C1 segment of cervical spinal cord (tissue), 14 donors: ENCODE measurements at places on chromosomes 2 and 18.

GRCh38 chr2:186855216-186855615 lies 6.2 kb upstream of the ZSWIM2 start:
- DNase-seq = no peak

DNA sequence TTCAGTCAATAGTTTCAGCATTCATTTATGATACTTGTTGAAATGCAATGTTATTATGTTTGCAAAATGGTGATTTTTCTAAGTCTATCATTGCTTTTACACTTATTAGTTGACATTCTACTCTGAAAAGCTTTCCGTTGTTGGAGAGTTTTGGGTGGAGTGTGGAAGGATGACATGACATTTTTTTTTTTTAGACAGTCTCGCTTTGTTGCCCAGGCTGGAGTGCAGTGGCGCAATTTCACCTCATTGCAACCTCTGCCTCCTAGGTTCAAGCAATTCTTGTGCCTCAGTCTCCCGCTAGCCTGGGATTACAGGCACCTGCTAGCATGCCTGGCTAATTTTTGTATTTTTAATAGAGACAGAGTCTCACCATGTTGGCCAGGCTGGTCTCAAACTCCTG lies 29.8 kb downstream of the PIKFYVE start:
- no peak for DNase-seq

- no peak for DNase-seq
Measured at GRCh38 chr2:24509425-24509824, 18.4 kb downstream of the NCOA1 start.

GRCh38 chr2:135052997-135053474 lies 944 bp downstream of the RAB3GAP1 start:
- DNase-seq = no peak

GRCh38 chr2:240933048-240933965 lies 27.2 kb downstream of the CROCC2 start:
- no peak for DNase-seq

GRCh38 chr18:76410660-76411417 lies 84.2 kb downstream of the ZNF516 start:
- no peak for DNase-seq

DNA sequence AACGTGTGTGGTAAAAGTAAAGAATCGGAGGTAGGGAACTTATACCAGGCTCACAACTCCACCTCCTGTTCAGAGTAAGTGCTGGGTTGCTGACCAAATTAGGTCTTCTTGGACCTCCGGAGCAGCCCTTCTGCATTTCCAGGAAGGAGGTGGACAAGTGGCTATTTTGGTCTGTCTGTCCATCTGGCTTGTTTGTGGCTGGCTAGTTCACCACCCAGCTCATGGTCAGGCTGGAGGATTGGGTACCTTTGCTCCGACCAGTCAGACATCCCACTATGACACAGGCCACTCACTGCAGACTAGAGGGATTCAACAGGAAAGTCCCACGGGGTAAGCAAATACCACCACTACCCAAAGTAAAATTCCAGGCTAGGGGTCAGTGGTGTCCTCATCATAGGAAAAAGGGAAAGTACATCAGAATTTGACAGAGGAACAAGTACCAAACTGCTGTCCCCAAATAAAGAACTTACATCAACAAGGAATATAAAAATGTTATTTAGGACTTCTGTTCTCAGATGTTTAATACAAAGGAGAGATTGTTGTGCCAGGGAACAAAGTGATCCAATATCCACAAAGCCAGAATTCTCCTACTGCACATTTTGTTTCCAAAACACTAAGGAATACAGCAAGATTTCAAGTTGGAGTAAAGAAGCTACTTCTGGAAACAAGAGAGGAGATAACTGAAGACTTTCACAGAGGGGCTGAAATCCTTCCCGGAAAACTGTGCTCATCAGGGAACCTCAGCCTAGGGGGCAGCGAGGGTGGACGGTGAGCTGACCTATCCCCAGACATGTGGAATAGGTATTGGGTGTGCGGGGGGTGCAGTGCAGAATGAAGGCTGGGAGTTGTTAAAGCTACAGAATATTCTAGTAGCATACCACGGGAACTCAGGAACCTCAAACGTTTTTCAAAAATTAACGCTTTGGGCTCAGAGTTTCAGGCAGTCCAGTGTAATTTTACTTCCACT lies 56.9 kb downstream of the BCL2 start:
- DNase-seq = peak; percentile 68

GRCh38 chr2:100222844-100223243 lies 80.5 kb upstream of the AFF3 start:
- DNase-seq = no peak

DNA sequence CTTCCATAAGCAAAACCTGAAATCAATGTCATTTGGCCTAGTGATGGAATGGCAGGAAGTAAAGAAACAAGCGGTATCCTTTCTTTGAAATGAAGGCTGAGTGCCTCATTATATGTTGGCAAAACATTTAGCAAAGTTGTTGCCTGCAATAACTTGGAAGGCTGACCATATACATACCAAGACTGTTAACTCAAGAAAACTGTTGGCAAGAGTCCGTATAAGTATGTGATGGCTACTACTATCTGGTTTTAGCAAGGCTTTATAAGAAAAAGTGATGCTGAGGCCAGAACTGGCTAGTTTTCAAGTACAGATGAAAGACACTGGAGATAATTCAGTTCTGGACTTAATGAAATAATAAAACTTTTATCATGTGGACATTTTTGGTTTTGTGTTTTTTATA lies 356.2 kb downstream of the ZNF521 start:
- no peak for DNase-seq

- DNase-seq = no peak
Measured at GRCh38 chr2:186274936-186275575, 211.0 kb upstream of the ZC3H15 start.

- no peak for DNase-seq
Measured at GRCh38 chr2:53490659-53491058, 276.9 kb upstream of the CHAC2 start.

DNA sequence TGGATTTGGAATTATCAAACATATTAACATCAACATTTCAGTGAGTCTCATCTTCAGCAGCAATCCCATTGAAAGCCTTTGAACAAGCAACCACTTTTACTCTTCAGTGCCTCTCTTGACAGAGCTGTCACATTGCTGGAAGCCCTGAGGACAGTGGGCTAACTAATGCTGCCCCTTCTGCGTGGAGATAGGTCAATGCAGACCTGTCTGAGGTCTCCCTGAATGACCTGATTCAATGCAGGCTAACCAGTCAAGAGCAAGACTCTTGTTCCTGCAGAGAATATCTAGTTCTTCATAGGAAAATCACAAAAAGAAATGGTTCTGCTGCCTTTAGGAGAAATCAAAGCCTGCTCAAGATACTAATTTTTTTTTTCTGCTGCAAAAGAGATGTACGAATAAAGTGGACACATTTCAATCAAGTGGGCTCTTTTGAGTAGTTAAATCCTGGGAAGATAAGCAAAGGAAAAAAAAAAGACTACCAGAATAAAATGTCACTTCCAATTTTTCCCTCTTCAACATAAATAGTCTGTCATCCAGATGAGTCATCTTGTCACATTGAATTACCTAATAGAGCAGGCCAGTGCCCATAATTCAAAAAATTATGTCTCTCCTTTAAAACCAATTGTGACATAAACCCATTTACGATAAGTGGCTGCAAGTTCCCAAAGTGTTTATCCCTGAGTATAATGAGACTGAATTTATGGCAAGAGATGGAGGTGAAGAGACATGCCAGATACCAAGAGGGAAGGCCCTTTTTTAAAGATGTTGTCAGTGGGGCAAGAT lies 1269.0 kb upstream of the DDX18 start:
- DNase-seq = no peak

DNA sequence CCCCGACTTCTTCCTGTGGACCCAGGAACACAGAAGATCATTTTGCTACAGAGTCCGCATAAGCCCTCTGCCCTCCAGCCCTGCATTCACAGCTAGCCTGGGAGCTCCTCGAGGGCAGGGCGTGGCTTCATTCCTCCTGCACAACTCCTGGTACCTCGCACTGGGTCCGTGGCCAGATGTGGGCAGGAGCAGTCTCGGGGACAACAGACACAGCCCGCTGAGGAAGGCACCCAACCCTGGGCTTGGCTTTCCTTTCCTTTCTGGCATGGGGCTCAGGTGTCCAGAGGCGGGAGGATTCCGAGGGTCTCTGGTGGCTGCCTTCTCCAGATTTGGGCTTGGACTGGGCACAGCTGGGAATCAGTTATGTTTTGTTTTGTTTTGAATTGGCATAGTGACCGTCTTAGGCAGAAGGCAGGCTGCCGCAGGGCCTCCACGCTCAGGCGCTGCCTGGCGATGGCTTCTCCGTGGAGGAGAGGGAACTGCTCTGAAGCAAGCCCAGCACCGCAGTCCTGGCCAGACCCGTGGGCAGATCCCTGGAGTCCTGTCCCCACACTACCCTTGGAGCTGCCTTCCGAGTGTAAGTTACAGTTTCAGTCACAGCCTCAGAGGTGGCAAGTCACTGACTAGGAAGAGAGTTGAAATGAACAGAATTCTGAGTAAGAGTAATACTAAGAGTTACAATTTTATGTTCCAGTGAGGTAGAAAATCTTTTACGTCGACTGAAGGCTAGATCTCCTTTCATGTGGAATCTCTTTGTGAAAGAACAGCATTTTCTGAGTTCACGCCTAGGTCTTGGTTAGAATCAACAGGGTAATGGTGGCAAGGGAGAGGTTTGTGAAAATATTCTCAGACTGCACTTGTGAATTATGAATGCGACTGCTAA lies 47.9 kb downstream of the LDLRAD4 start:
- no peak for DNase-seq

DNA sequence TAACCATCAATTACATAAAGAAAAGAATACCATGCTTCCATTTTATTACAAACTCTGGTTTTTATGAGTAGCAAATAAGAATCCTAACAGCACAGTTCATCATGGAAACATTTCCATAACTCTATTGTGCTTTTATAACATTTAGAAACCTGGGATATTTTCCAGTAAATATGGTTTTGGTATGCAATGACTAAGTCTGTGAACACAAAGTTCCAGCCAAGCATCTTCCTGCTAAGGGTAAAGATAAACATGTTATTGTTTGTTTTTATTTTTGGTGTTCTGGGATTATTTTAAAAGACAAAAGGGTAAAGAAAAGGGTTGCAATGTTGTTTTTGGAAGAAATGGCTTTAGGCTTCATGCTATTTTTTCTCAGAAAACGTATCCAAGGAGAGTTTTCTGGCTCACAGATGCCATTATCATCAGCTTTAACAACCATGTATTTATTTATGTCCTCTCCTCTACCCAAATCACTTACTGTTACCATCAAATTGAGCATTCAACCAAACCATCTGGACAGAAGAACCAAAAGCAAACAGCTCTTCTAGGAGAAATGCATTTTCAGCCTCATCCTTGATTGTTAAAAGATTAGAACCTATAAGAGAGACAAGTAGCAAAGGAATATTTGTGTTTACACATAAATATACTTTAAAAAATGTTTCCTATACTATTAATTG lies 116.0 kb downstream of the PLA2R1 start:
- no peak for DNase-seq

- DNase-seq = no peak
Measured at GRCh38 chr2:143823876-143824275, 694.7 kb downstream of the ARHGAP15 start.

DNA sequence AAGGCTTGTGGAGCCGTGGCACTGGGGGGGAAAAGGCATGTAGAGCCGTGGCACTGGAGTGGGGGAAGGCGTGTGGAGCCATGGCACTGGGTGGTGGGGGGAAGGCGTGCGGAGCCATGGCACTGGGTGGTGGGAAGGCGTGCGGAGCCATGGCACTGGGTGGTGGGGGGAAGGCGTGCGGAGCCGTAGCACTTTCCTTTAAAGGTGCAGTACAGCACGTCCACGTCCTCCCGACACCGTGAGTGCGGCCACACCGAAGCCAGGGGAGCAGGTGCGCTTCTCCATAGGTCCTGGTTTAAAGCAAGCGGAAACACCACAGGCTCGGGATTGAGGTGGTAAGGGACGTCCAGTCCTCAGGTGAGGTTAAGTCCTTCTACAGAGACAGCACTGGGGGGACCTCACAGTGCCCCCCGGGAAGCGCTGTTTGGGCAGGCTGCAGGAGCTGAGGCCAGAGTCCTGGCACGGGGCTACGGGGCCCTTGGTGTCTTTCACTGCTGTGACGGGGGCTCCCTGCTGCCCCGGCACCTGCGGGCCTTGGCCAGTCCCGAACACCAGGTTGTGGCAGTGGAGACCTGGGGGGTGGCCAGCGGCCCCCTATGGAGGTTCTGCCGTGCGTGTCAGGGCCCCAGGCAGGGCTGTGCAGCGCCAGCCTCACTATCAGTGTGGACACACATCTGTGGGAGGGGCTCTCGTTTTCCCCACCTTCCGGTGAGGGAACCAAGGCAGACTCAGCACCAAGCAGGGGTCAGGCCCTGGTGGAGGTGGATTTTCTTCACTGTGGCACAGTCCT lies 93.0 kb upstream of the CTDP1 start:
- no peak for DNase-seq
